NCI-H446 (cell line): ENCODE measurements at places on chromosomes 13 and 19.

- DNase-seq: no peak
These were observed 17.5 kb downstream of the ELAVL3 start for GRCh38 chr19:11463391-11463790.

GRCh38 chr19:45125975-45126493 lies 33.1 kb downstream of the PPP1R37 start:
- peak; percentile 47 for DNase-seq

DNA sequence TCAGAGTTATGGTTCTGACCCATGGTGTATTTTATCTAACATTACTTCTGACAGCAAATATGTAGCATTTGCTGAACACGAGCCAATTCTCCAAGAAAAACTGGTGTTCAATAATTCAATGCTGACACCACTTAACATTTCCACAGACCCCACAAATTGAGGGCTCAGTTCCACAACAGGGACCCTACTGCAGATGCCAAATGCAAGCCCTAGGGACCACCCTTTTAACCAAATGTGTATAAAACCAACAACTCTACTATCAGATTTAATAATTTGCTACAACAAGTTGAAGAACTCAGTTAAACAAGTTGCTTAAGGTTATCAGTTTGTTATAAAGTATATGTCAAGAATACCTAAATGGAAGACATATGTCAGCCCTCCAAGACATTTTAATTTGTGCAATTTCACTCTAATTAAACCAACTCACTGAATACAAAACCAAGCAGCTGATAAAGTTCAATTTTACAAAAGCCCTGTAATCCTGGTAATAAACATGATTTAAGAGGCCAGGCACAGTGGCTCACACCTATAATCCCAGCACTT lies 6.7 kb downstream of the ZNF44 start:
- DNase-seq: no peak

DNA sequence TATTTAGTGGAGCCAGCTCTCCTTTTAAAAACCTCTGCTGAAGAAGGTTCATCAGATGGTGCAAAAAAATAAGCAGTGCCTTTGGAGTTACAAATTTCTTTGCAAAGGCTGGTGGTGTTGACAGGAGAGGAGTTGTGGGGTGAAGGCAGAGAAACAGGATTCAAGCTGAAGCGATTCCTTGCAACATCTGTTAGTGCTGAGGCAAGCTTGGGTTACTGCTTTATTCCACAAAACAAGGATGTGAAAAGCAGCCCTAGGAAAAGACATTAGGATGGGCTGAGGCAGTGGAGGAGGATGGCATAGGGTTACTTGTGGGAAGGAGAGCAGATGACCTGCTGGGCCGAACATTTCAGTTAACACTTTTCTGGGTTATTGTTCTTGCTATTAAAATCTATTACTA lies 390.7 kb downstream of the DLEU7 start:
- DNase-seq: no peak

DNA sequence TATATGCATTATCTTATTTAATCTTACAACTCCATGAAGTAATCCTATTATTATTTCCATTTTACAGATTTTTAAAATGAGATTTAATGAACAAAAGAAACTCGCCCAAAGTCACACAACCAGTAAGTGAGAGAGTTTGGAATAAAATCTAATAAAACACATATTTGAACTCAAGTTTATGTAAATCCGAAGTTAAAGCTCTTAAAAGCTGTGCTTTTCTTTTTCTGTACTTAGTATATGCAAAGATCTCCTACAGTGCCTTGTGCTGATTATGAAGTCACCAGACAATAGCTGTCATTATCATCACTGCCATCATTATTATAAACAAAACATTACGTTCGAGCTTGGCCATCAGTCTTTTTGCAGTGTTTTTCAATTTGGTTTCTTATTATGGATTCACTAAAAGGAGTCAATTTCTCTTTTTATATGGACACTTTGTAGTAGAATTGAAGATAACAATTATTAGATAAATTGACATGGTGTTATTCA lies 29.7 kb upstream of the ENOX1 start:
- no peak for DNase-seq

GRCh38 chr13:26071691-26072090 lies 19.9 kb upstream of the SHISA2 start:
- no peak for DNase-seq

GRCh38 chr19:2084993-2085720 lies 11.0 kb downstream of the MOB3A start:
- DNase-seq: no peak

GRCh38 chr19:39865186-39865585 lies 19.0 kb upstream of the FBL start:
- no peak for DNase-seq
